ENCODE measurements at places on chromosomes 5 and 9.

GRCh38 chr5:140800816-140801493, at the start of gene PCDHA3:
TSS of gene PCDHA3 (plus strand) at chr5:140801057.
- DNase-seq = no peak

DNA sequence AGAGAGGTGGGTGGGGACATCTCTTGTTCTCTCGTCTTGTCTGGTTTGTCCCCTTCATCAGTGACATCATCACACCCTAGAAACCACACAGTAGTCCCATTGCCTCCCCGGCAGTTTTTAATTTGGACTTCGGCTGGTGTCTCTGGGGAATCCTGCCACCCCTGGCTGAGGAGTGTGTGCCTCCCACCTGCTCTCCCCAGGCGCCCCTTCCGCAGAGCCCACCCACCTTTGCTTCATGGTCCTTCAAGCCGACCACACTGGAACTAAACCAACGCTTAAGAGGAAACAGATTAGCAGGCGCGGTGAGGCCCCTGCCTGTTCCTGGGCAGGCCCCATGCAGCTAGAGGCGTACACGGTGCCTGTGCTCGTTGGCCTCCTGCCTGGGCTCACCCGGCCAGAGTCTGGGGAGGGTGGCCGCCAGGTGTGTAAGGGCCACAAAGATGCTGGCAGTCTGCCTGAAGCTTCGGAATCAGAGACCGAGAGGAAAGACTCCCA, 107.6 kb upstream of the SPRY4 start:
- DNase-seq = no peak

GRCh38 chr5:124395926-124396325, 350.5 kb downstream of the ZNF608 start:
- no peak for DNase-seq

DNA sequence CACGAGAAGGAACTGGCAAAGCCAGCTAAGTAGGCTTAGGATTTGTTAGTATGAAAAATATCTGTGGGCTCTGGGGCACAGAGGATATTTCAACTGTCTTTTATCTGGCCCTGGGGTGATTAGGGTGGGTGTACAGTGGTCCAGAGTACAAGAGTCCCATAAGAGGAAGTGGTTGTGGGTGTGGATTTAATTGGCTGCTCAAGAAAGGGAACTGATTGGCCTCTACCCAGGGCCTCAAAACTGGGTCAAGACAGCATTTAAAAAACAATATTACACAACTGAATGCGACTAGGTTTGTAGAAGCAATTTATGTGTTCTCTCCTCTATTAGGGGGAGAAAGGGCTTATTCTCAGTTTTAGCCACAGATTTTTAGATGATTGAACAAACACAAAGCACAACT, 1353.4 kb upstream of the WWC1 start:
- no peak for DNase-seq

DNA sequence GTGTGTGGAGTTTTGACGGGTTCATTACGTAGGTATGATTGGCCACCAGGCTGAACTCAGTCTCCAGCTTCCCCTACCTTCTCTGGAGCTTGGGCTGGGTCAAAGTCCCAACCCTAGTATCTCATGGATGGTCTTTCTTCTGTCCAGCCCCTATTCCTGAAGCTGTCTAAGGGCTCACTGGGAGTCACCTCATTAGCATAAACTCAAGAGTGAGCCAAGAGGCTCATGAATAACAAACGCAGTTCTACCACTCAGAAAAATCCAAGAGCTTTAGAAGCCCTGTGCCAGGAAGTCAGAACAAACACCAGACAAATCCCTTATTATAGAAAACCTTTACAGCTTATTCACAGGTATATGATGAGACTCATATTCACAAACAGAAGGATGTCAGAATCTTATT, 180.3 kb upstream of the NFIL3 start:
- DNase-seq = no peak

DNA sequence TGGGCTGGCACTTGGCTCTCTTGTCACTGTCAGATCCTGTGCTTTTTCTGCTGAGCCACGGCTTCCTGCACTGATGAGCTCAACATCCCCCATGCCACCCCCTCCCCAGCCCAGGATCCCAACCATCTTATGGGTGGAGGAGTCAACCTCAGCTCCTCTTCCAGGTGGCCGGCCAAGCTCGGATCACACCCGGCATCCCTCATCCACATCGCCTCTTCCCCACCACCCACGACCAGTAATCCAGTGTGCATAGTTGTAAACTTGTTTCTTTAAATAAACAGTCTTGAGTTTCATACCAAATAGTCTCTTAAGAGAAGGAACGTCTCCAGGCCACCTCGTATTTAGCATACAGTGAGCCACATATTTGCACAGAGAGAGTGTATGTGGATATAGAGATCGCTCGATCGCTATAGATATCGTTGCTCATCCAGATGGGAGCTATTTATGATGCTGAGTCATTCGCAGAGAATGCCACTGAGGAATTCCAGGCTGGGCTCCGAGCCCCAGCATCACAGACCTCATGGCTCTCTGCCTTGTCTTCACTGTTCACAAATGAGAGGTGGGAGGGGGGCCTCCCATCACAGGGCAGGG, 61.8 kb upstream of the CPLX2 start:
- DNase-seq = no peak

DNA sequence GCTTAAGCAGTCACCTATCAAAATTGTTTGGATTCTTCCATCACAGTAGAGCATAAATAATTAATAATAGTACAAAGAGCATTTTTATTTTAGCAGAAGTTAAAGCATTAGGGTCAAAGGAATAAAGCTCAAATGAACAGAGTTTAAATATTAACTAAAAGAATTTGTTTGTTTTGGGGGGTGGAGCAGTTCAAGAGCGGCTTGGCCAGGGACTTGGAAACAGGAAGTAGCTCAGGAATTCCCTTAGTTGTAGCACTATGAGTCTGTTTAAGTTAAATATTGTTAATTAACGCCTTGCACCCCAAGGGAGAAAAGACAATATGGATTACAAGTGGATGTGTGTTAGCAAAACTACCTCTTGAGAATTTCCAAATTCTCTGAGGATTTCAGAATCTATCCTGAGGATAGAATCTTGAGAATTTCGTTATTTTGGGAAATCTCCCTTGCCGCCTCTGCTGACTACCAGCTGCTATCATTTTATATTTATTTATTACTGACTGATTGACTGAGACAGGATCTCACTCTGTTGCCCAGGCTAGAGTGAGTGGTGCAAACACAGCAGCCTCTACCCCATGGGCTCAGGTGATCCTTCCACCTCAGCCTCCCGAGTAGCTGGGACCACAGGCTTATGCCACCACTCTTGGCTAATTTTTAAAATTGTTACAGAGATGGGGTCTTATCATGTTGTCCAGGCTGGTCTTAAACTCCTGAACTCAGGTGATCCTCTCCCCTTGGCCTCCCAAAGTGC, 96.7 kb upstream of the CHD1 start:
- no peak for DNase-seq

- no peak for DNase-seq
Observed at GRCh38 chr5:130424341-130424740, 520.1 kb downstream of the CHSY3 start.

DNA sequence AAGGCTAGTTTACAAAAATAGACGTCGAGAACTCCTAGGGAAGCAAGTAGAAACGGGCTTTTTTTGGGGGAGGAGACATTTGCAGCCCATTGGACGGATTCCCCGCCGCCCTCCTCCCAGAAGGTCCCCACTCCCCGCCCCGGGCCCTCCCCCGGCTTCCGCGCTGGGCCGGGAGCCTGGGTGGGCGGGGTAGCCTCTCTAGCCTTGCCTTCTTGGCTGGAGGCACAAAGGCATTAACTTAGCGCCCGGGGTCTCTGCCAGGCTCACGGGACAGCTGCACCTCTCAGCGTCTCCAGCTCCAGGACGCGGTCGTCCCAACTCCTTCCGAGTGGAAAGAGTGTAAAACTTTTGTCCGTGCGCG, at the start of gene DMRTA1:
Gene DMRTA1 (plus strand): TSS at position 236 of the 361 bp plus-strand sequence. CDS start 242 bp downstream, outside the sequence.
- no peak for DNase-seq

DNA sequence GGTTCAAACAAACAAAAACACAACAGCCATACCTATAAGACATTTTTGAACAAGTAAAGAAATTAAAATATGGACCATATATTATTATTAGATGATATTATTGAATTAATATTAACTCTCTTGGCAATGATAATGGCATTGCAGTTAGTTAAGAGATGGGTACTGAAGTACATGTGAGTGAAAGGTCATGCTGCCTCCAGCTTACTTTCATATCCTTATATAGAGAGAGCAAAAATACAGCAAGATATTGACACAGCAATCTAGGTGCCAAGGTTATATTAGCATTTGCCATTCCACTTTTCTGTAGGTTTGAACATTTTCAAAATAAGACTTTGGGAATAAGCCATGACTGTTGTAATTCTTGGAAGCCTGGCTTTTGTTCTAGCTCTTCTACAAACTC, 6.1 kb downstream of the TNFSF8 start:
- no peak for DNase-seq

DNA sequence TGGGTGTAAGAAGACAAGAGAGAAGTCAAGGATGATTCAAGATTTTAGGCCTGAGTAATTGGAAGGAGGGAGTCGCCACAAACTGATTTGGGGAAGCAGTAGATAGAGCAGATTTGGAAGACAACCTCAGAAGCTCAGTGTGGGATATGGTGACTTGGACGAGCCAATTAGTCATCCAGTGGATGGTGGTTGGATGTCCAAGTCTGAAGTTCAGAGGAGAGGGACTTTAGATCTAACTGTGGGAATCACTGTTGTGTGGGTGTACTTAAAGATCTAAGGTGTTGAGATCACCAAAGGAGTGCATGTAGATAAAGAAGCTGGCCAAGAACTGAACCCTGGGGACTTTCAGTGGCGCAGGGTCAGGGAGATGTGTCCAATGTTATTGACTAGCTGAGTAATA, 2.2 kb downstream of the IDNK start:
- no peak for DNase-seq

DNA sequence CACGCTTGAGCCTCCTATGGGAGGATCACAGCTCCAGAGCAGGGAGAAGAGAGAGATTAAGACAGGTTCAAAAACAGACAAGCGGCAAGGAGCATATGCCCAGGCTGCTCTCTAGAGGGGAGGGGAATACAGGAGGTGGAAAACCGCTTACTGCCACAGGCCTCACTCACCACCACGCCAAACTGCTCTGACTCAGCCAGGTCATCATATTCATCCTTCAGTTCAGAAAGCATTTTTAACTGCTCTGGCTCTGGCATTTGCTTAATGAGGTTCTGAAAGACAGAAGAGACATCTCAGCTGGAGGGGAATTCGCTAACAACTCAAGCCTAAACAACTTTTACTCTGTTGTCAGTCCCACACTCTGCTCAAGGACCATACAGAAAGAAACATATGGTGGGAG, 40.1 kb downstream of the PCDHGC5 start:
- no peak for DNase-seq

GRCh38 chr9:93057703-93058354, 672 bp upstream of the SUSD3 start:
- DNase-seq = no peak

DNA sequence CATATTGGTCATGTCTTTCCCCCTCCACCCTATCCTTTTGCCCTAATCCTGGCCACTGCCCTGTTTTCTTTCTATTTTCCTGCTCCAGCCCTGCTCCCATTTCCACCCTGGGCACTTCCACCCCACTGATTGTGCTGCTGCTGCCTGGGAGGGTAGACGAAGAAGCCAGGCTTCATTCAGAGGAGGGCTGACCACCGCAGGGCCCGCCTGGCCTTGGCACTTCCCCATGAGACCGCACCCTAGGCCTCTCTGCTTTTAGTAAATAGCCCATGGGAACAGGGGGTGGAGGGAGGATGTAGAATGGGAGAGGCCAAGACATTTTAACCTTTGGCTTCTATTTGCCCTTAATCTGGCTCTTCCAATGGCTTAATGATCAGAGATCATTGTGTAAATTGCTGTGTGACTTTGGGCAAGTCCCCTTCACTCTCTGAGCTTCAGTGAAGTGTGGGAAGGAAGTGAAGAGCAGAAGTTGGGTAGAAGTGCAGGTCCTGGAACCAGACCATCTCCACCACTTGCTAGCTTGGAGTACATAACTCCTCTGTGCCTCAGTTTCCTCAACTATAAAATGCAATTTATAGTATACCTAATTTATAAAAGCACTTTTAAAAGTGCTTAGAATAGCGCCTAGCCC, 13.6 kb upstream of the GPX3 start:
- DNase-seq = no peak

DNA sequence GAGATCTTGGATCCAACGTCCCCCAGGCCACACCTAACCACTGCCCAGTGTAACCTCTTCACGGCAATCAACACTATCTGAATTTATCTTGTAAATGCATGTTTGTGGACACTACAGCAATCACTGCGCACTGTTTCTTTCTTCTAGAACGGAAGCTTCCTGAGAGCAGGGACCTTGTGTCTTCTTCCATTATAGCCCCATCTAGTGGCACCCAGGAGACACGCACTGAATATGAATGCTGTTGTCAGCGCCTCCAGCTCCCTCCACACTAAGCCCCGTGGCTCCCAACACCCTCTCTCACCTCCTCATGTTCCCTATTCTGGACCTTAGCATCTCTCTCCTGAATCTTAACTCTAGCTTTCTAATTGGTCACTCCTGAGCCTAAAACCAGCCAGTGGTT, 72.7 kb downstream of the SMIM23 start:
- no peak for DNase-seq

DNA sequence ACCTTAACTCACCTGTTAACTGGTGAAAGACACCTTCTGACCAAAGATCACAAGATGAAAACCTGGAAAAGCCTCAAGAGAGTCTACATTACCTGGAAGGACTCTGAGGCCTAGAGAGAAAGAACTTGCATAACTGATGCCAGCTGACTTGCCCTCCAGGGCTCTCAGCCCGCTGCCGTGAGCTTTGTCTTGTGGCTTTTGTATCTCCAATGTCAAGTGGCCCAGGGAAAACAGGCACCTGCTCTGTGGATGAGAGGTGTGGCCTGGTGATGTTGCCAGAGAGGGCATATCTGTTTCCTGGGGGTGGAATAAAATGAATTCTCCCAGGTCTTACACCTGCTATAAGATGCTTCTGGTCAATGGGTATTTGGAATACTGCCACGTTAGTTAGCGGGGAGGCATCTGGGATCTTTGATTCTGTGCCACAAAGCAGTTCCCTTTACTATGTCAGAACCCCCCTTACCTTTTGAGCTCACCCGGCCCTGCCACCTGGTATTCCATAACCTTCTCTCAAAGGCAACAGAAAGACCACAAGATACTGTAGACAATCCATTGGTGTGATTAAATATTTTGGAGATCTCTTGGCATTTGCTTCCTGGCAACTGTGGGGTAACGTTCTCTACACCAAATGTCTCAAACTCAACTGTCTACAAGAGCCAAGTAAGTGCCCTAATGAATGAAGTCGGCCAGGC, 54.9 kb upstream of the N4BP3 start:
- no peak for DNase-seq

DNA sequence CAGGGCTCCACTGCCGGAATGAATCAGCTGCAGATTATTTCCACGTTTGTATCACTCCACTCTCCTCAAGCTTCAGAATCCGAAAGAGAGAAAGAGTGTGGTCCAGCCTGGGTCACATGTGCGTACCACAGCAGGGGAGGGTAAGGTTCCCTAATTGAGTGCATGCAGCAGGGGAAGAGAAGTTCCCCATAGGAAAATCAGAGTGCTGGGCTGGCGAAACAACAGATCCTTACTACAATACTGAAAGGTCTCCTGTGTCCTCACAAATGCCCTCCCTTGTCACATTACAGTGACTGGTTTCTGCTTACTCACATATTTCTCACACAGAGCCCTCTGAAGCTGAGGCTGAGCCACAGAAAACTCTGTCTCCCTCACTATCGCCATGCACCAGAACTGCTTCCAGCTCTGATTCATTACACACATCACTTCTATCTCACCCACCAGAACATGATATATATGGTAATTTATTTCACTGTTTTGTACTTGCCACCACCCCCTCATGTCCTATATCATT, 532.2 kb upstream of the TUSC1 start:
- DNase-seq = no peak

All from GM12878 (cell line).